ENCODE measurements at places on chromosomes 2 and 18.

DNA sequence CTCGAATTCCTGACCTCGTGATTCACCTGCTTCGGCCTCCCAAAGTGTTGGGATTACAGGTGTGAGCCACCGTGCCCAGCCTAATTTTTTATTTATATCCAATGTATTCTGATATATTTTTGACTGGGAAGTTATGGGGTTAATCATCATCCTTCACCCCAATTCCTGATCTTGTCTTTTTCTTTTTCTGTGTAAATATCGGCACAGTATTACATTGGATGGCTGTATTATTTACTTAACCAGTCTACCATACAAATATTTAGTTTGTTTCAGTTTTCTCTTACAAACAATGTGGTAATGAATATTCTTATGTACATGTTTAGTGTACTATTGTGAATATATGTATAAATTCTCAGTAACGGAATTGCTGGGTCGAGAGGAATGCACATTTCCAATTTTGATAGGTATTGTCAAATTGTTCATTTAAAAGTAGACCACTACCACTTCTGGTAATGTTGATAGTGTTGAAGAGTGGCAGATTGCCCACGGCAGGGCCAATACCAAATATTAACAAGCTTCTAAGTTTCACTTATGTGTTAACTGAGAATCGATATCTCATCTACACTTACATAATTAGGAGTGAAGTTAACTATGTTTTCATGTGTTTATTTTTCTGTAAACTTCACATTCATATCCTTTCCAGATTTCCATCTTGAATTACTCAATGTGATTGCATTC lies 196.7 kb downstream of the ALPK2 start:
- no peak for ATAC-seq

- ATAC-seq, result peak; percentile 52
Measured at GRCh38 chr2:200455958-200456421, 53.9 kb downstream of the KCTD18 start.

- ATAC-seq, result no peak
Measured at GRCh38 chr2:219512524-219513216, 1.6 kb upstream of the ASIC4 start.

DNA sequence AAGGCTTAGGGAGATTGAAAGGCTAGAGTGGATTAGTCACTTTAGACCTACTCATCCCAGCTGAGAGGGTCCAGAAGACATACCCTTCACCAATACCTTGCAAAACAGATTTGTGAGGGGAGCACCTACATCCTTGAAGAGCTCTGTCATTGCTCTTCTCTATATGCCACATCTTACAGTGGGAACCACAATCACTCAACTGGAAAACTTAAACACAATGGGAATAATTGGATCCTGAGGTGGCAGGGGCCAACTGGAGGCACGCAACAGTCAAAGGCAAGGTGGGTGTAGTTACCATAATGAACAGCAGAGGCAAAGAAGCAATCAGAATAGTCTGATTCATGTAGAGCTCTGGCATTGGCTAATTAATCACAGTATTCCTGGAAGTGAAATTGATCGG lies 35.4 kb downstream of the PDE1A start:
- ATAC-seq, result no peak

GRCh38 chr18:39313992-39314391 lies 1748.4 kb upstream of the CELF4 start:
- no peak for ATAC-seq

- no peak for ATAC-seq
Measured at GRCh38 chr2:231745303-231746038, 35.6 kb downstream of the PDE6D start.

GRCh38 chr2:8584174-8585066 lies 97.4 kb upstream of the ID2 start:
- no peak for ATAC-seq
